Calu3 (cell line): ENCODE measurements at places on chromosomes 2 and 18. TPM values are rescaled to one million over a fixed set of nuclear protein-coding genes. Genes with fewer than 3 reads are reported as not detected.
A peak's percentile ranks its signal among the peaks of the same experiment; 100 is the strongest.

GRCh38 chr2:31258351-31258750 is 24.4 kb downstream of the EHD3 start:
- no peaks in the 10 kb centered on the region for H3K36me3 ChIP-seq
- no peaks in the 10 kb centered on the region for H3K4me1 ChIP-seq
- H3K27ac ChIP-seq = no peak overlapping the region
- DNase-seq = no peak
- H3K27me3 ChIP-seq = no peaks in the 10 kb centered on the region

DNA sequence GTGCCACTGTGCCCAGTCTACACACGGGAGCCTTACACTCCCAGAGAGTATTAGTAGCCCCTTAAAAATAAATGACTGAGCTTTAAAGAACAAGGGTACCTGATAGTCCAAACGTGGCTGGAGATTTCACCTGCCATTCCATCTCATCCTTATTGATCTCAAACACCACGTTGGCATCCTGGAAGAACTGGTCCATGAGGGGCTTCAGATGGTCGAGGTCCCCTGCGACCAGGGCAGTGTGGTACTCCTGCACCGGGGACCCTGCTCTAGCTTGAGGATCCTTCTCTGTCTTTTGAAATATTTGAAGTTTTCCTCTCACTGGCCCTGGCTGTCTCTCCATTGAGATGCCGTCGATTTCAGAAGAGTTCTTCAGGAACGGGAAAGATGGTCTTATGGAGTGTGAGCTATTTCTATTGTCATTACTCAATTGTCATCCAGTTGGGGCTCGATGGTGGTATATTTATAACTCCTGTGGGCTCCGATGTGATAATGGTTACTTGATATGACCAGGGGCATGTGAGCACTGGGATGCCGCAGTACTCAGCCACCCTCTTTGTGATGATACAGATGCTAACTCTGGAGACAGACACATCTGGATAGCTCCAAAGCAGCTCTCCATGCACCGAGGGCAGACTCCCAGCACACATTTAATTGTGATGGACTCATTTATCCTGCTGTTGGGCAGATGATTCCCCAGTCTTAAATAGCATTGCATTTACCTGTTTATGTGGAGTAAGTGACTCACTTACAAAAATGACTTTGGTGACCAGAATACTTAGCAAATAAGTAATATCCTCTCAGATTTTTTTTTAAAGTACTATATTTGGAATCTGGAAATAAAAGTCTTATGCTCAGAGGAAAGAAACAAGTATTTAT is 22.8 kb downstream of the ASB18 start:
- no peaks in the 10 kb centered on the region for H3K27me3 ChIP-seq
- peak overlapping the region; percentile 78 for H3K27ac ChIP-seq
- no peak for DNase-seq
- H3K4me3 ChIP-seq = peak overlapping the region; percentile 36
- peaks cover 34% of the 10 kb centered on the region for H3K4me1 ChIP-seq
- no peaks in the 10 kb centered on the region for H3K36me3 ChIP-seq

- H3K27ac ChIP-seq = no peak overlapping the region
- no peak overlapping the region for H3K4me3 ChIP-seq
- H3K4me1 ChIP-seq = peaks cover 8% of the 10 kb centered on the region
Measured at GRCh38 chr2:232967474-232967873, 45.6 kb downstream of the NGEF start.

- H3K4me1 ChIP-seq = peaks cover 14% of the 10 kb centered on the region
- no peak overlapping the region for H3K4me3 ChIP-seq
- H3K27me3 ChIP-seq = no peaks in the 10 kb centered on the region
Measured at GRCh38 chr2:32933756-32934095, 13.0 kb upstream of the LTBP1 start.

- DNase-seq = peak; percentile 81
- H3K27me3 ChIP-seq = no peaks in the 10 kb centered on the region
- H3K4me1 ChIP-seq = peaks cover 48% of the 10 kb centered on the region
- peak overlapping the region; percentile 95 for H3K27ac ChIP-seq
- no peaks in the 10 kb centered on the region for H3K36me3 ChIP-seq
Measured at GRCh38 chr18:27378431-27379095, 193.5 kb upstream of the CHST9 start.

DNA sequence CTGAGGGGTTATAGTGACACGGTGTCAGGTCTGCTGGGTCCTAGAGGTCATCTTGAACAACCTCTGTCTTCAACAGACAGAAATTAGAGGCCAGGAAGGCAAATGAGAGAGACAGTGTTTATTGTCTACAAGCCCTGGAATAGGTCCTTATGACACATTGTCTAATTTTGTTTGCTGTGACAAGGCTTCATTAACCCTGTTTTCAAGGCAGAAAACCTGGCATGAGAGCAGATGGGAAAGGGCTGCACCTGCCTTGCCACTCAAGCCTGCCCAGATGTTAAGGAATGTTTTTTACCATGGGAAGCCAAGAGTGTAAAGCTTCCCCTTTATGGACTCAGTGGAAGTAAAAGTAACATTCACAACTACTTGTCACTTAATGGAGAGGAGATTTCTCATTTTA is 275.3 kb downstream of the KCNS3 start:
- DNase-seq = no peak
- no peaks in the 10 kb centered on the region for H3K36me3 ChIP-seq
- no peak overlapping the region for H3K27ac ChIP-seq
- no peaks in the 10 kb centered on the region for H3K4me1 ChIP-seq

DNA sequence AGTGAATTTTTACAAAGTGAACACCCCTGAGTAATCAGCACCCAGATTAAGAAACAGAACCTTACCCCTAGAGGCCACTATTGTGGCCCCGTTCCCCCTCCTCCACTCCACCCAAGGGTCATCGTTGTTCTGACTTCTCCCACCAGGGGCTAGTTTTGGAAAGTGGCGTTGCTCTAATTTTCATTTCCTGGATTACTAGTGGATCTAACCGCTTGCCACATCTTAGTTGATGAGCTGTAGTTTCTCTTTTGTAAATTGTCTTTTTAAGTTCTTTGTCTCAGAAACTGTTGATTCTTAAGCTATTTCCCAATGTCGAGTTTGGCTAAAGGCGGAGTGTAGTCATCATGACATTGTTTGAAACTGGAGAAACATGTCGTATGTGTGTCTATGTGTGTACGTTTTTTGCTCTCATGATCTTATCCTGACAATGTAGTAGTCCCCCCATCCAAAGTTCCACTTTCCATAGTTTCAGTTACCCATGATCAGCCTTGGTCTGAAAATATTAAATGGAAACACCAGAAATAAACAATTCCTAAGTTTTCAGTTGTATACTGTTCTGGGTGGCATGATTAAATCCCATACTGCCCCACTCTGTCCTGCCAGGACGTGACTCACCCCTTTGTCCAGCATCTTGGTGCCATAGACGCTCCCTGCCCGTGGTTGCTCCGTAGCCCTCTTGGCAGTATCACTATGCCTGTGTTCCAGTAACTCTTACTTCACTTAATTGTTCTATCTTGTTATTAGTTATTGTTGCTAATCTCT is 71.0 kb upstream of the SP3 start:
- no peaks in the 10 kb centered on the region for H3K27me3 ChIP-seq
- no peak for DNase-seq
- H3K4me1 ChIP-seq = peaks cover 63% of the 10 kb centered on the region
- H3K36me3 ChIP-seq = no peaks in the 10 kb centered on the region
- no peak overlapping the region for H3K4me3 ChIP-seq
- no peak overlapping the region for H3K27ac ChIP-seq

DNA sequence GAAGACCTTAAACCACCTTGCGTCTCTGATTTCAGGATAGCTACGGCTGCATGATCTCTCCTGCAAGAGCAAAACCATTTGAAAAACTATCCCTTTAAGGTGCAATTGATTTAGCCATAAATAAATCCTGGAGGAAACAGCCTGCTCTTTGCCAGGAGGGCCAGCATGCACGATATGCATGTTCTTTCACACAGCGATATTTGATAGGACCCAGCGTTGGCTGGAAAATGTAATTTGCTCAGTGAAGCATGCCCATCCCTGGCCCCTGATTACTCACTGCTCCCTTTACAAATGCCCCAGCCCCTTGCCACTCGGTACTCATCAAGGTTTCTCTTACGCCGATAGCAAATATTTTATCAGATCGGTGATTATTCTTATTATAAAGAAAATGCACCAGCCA is 315.4 kb downstream of the CDH2 start:
- H3K4me1 ChIP-seq = no peaks in the 10 kb centered on the region
- no peaks in the 10 kb centered on the region for H3K27me3 ChIP-seq
- H3K36me3 ChIP-seq = no peaks in the 10 kb centered on the region
- no peak overlapping the region for H3K4me3 ChIP-seq

DNA sequence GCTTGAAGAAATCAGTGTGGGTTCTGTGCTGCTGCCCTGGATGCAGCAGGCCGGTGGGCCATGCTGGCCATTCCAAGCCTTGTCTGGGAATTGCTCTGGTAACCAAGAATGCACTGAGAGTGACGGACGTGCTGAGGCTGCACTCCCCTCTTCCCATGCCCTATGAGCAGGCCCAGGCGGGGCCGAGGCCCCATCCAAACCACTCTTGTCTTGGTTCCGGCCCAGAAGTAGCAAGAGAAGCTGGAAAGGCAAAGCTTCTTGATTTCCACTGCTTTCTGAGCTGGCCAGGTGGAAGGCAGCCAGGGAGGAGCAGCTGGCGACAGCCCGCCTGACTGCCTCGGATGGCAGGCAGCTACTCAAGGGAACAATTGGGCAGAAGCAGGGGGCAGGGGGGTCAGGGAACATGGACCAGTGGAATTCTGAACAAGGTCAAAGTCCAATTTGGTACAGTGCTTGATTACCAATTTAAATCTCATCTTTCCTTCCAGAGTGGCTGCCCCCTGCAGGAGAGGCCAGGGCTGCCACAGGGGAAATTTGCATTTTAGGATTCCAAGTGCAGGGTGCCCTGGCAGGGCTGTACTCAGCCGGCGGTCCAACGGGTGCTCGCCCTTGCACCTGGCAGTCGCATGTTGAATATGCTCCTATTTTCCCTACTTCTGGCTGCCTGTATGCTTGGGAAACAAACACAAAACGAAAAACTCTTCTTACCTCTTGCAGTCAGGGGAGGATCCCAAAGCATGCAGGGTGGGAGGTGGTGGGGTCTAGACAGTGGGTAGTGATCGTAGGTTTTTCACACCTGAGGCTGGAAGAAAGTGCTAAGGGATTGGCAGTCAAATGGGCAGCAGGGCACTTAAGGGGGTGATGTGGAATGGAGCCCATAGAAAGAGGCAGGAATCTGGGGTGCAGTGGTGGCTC is 67.3 kb downstream of the LIPG start:
- no peaks in the 10 kb centered on the region for H3K4me1 ChIP-seq
- peaks cover 19% of the 10 kb centered on the region for H3K27me3 ChIP-seq
- DNase-seq = no peak
- H3K4me3 ChIP-seq = no peak overlapping the region
- no peak overlapping the region for H3K27ac ChIP-seq

DNA sequence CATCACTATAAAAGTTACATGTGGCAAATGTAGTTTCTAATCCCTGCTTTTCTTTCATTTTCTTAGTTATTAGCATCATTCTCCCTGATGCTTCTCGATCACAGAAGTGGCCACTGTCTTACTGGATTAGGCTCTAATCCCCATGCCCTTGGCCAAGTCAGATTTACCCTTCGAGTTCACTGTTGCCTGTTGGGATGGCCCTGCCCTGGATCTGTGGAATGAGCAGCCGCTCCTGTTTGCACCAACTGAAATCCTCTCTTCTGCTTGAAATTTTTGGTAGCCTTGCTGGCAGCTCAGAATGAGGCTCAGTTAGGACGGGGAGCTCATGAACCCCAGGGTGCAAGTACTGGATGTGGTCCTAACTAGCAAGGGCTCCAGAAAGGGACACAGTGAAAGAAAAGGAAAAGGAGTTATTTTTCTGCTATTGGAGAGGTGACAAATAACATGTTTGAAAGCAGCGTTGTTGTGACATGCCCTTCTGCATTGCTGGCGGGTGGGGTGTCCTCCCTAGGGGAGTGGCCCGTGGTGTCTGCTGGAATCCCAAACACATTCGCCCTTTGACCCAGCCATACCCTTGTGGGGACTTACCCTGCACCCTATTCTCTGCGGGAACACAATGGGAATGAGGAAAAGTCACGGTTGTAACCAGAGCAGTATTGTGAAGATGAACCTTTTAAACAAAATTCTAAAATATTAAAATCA is 34.5 kb downstream of the RBFA start:
- H3K4me1 ChIP-seq = no peaks in the 10 kb centered on the region
- no peak overlapping the region for H3K4me3 ChIP-seq
- DNase-seq = no peak
- H3K36me3 ChIP-seq = no peaks in the 10 kb centered on the region

- H3K4me3 ChIP-seq = no peak overlapping the region
- H3K4me1 ChIP-seq = no peaks in the 10 kb centered on the region
- no peaks in the 10 kb centered on the region for H3K27me3 ChIP-seq
Measured at GRCh38 chr2:3251946-3252345, 125.7 kb downstream of the EIPR1 start.

- no peak for DNase-seq
- no peak overlapping the region for H3K4me3 ChIP-seq
- H3K27ac ChIP-seq = no peak overlapping the region
- H3K4me1 ChIP-seq = no peaks in the 10 kb centered on the region
Measured at GRCh38 chr2:171540437-171540836, 18.2 kb downstream of the CYBRD1 start.

GRCh38 chr2:176613323-176613987 is 344.2 kb downstream of the MTX2 start:
- no peak for DNase-seq
- H3K27me3 ChIP-seq = no peaks in the 10 kb centered on the region
- no peak overlapping the region for H3K27ac ChIP-seq
- H3K4me3 ChIP-seq = no peak overlapping the region
- no peaks in the 10 kb centered on the region for H3K36me3 ChIP-seq
- H3K4me1 ChIP-seq = no peaks in the 10 kb centered on the region

- H3K36me3 ChIP-seq = no peaks in the 10 kb centered on the region
- H3K4me3 ChIP-seq = no peak overlapping the region
- H3K27ac ChIP-seq = no peak overlapping the region
- DNase-seq = peak; percentile 32
- peaks cover 12% of the 10 kb centered on the region for H3K4me1 ChIP-seq
Measured at GRCh38 chr2:190511104-190511503, 23.4 kb downstream of the NEMP2 start.

GRCh38 chr2:160741815-160742214 is 248.2 kb upstream of the RBMS1 start:
- no peak overlapping the region for H3K4me3 ChIP-seq
- no peak overlapping the region for H3K27ac ChIP-seq
- DNase-seq = no peak
- no peaks in the 10 kb centered on the region for H3K36me3 ChIP-seq
- H3K4me1 ChIP-seq = peaks cover 24% of the 10 kb centered on the region
- no peaks in the 10 kb centered on the region for H3K27me3 ChIP-seq

The PTPRN gene
- total RNA-seq = not detected in 2 replicates

The VWA3B gene
- total RNA-seq = not detected in 2 replicates

The OR6B2 gene
- total RNA-seq = not detected in 2 replicates

The GMCL1 gene
- total RNA-seq = 63.8 and 76.4 TPM in 2 replicates

The HOXD3 gene
- total RNA-seq = not detected in 2 replicates

The DNER gene
- 0.88 and 1.1 TPM in 2 replicates for total RNA-seq

The ASAP2 gene
- 75.1 and 78.6 TPM in 2 replicates for total RNA-seq

The AMMECR1L gene
- total RNA-seq = 19.8 and 21.6 TPM in 2 replicates

The PARD3B gene
- total RNA-seq = 10.1 and 12.1 TPM in 2 replicates
